Heart left ventricle (tissue), 16 donors: ENCODE measurements at places on chromosomes 6 and 20.

DNA sequence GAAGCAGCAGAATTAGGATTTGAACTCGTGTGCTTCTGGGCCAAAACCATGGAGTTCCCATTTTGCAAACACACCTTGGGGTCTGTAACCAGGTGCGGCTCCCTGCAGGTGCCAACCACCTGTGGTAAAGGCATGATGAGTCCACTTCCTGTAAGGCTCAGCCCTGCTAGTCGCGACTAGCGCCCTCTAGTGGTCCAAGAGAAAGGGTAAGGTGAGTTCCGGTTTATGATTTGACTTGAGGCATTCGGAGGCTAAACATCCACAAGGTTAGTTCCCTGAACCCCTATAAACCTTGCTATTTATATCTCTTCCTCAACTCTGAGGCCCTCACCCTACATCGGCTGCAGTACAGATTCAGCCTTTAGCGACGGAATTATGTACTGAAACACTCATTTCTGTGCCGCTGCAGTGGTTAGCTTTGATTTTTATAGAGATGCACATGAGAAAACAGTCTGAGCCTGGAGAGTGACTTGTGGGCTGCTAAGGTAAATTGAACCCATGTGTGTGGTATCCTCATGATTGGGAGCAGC lies 173.4 kb downstream of the PLCB1 start:
- peak; percentile 51 for DNase-seq

GRCh38 chr6:43702534-43703440 lies 15.2 kb upstream of the MRPS18A start:
- peak; percentile 93 for DNase-seq

- DNase-seq, result no peak
These were observed 10.5 kb downstream of the SLC13A3 start for GRCh38 chr20:46640536-46641311.

GRCh38 chr6:35972471-35973367 lies 51.7 kb downstream of the SLC26A8 start:
- DNase-seq, result no peak

GRCh38 chr6:149347067-149347466 lies 29.6 kb downstream of the TAB2 start:
- DNase-seq, result no peak

DNA sequence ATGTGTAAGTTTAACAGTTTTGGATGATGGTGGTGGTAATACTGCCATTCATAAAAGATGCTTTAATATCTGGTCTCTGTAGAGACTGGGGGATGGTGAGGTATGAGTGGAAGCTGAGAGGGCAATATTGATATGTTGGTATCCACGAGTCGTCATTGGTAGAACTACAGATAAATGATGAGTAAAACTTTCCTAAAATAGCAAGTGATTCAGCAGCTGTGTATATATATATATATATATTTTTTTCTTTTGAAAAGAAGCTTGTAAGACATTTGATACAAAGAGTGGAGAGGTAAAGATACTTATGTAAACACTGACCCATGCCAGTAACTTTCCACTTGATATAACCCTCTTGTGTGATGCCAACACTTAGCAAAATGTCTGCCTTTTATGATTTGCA lies 41.7 kb upstream of the CITED2 start:
- DNase-seq, result no peak

- DNase-seq, result no peak
These were observed 14.7 kb downstream of the FOXF2 start for GRCh38 chr6:1403851-1404712.

DNA sequence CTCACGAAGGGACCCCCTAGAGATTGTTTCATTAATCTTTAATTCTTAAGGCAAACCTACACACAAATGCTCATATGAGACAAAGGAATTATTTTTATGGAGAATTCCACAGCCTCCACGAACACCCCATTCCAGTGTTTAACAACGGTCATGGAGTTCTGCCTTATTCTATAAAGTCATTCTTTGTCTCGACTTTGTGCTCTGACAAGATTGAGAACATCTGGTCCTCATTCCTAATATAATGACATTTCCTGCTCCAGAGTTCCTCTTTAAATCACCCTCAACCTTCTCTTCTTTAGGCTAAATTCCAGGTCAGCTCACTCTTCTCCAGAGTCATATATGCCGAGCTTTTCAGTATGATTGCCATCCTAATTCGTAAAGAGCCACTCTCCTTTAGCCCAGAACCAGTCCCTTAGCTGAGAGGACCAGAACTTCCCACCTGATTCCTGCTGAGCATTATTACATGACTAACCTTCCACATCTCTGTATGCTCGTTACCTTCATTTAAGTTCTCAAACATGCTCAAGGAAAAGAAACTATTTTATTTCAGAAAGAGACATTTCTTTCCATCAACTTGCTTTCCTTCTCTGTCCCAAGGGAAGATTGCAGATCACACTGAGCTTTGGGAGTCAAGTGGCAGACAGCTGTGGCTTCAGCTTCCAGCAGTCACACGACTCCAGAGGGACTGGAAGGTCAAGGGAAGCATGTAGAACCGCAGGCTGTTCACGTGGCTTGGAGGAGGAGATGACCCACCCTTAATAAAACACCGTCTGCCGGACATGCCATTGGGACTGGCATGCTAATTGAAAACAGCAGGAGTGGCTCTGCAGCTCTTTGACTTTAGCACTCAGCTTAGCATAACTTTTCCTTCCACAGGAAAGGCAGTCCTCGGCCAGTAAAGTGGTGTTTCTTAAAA lies 467.1 kb upstream of the HSF2 start:
- DNase-seq, result peak; percentile 53

- DNase-seq, result peak; percentile 85
These were observed 878 bp downstream of the HLA-C start for GRCh38 chr6:31270788-31271640.

GRCh38 chr20:8431538-8432434 lies 299.7 kb downstream of the PLCB1 start:
- DNase-seq, result peak; percentile 84

DNA sequence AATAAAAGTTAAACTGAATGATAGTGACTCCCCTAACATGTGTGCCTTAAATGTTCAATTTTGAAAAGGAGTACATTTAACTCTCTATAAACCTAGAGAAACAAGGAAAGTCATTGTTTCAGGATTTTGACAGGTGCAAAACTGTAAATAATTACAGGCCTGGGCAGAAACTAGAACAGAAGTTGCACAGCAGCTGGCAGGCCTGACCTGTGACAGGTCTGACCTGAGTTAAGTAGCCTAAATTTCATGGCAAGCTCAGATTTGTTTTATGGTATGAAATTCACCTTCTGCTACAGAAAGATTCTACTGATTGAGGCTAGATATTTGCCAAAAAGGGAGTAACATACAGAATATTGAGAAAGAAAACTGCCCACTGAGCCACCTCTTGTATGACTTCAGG lies 166.1 kb downstream of the CDKAL1 start:
- DNase-seq, result no peak
